DMS79 (cell line): ENCODE measurements at places on chromosomes 16 and 17.

DNA sequence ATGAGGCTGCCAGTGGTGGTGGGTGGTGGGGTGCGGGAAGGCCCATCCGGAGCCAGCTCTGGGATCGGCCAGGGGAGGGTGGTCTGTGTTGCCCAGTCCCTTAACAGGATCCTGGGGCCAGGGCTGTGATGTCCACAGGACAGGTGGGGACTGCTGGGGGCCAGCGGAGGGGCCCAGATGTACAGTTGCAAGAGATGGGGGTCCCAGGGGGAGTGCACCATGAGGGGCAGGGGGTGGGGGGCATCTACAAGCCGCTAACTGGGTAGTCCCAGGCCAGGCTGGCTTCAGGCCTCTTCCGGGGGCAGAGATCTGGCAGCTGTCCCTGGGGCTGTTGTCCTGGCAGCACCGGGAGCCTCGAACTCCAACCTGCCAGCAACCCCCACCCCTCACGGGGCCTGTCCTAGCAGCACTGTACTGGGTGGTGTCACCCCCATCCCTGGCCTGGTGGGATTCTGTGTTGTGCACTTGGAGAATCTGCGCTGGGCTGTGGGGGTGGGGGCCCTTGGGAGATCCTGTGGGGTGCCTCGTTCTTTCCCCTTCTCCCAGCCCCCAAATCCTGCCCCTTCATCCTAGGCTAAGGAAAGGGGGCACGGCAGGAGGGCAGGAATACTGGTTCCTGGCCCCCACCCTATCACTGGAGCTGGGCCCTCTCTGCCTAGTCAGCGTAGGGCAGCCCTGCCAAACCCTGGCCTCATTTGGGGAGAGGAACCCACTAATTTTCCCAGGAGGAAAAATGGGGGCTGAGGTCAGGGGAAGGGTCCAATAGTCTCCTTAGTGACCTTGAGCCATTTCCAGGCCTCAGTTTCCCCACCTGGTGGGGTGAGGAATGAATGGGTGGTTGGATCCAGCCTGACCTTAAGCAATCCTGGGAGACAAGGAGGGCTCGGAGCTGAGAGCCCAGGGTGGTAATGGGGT, 1.4 kb downstream of the MTSS2 start:
- no peak for DNase-seq

- DNase-seq = no peak
Measured at GRCh38 chr16:88351491-88352101, 31.2 kb upstream of the ZNF469 start.

- no peak for DNase-seq
Measured at GRCh38 chr17:80294210-80294609, 33.6 kb downstream of the RNF213 start.

DNA sequence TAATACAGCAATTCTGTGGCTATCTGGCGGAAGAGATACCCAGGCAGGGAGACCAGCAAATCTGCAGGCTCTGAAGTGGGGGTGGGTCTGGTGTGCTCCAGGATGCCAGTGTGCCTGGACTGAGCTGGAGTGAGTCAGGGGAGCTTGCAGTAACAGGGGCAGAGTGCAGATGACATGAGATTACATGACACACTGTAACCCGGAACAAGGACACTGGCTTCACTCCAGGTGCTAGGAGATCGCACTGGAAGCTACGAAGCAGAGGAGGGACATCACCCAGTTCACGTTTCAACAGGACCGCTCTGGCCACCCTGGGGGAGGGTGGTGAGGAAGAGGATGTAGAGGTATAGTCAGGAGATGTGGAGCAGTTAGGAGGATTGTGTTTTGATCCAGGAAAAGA, 475.6 kb downstream of the CDH13 start:
- no peak for DNase-seq

DNA sequence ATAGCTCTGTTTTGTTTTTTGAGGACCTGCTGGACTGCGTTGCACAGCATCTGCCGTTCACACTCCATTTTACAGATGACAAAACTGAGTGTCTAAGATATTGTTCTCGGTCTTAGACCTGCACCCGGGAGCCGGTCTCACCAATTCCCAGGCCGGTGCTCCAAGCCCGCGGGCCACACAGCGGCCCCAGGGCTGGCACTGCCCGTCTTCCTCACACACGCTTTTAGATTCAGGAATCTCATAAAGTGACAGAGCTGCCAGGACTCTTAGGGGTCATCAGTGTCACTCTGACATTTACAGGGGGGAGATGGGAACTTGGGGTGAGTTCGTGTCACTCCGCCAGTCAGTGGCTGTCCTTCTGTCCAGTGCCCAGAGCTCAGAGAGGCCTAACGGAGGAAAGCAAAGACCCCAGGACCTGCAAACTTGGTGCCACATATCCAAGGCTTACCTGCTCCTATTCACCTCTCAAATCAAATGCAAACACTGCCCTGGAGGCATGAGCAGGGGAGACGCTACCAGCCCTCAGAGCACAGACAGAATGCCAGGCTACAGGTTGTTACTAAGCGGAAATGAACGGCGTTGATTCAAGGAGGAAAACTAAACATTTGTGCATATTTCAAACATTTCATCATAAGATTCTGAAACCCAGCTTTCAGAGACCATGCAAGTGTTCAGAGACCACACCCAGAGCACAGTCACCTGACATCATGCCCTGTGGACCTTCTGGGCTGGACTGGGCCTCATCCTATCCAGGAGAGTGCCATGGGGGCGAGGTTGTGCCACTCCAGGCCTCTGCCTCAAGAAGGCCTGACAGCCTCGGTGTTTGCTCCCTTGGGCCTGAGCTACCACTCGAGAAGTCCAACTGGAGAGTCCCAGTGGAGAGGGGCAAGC, 29.5 kb downstream of the TNFRSF13B start:
- no peak for DNase-seq

- DNase-seq = peak; percentile 64
Measured at GRCh38 chr16:84663433-84664101, 15.3 kb downstream of the KLHL36 start.

- DNase-seq = no peak
Measured at GRCh38 chr16:1127971-1128715, 24.8 kb upstream of the CACNA1H start.

DNA sequence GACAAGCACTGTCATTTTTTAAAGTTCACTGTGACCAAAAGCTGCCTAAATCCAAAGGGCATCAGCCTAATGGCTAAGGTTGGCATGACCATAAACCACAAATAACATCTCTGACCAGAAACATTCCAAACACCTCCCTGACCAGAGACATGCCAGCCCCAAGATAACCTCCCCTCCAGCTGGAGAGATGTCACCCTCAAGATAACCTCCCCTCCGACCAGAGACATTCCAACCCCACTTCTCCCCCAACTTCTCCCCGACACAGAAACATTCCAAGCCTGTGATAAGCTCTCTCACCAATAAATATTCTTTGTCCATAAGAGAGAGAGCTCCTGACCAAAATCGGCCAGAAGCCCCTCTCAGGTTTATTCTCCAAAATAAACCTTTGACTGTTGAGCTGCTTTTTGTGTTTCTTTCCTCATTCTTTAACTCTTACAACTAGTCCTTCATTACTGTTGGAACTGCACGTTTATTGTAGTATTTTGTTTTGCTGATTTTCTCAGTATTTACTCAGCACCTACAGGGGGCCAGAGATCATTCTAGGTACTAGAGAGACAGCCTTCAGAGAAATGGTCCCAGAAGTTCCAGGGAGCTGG, 325.6 kb downstream of the SLC39A11 start:
- DNase-seq = no peak

DNA sequence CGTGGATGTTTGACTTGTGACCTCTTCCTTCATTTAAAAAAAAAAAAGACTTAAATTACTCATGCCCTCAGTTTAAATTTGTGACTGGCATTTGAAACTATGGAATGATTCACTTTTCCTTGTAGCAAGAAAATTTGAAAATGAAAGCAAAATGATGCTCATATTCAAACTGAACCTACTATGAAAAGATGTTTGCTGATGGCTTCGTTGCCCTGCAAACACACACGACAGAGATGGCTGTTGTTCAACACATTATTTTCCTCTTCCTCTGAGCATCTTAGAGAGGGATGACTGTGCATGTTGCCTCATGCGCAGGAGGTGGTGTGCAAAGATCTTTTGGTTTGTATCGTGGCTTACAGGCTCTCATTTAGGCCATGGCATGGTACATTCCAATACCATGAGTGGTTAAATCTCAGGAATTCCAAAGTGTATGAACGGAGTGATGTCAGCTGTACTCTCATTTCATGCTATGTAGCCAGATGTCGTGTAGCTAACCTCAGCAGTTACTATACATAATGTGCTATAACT, 164.5 kb downstream of the PRKCA start:
- DNase-seq = no peak

DNA sequence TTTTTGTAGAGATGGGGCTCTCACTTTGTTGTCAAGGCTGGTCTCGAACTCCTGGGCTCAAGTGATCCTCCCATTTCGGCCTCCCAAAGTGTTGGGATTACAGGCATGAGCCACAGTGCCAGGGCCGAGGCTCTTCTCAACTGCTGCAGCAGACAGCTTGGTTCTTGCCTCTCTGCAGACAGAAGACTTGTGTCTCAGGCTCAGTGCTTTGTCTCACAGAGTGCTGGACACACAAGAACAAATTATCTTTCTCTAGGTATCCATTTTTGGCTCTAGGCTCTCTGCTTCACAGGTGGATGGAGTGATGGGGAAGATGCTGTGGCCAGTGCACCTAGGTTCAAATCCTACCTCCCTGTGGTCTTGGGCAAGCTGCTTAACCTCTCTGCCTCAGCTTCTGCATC, 80.8 kb upstream of the RNU2-1 start:
- DNase-seq = no peak

- no peak for DNase-seq
Measured at GRCh38 chr17:29151567-29151966, 28.6 kb downstream of the MYO18A start.

GRCh38 chr16:17395849-17396480, 74.8 kb downstream of the XYLT1 start:
- no peak for DNase-seq

DNA sequence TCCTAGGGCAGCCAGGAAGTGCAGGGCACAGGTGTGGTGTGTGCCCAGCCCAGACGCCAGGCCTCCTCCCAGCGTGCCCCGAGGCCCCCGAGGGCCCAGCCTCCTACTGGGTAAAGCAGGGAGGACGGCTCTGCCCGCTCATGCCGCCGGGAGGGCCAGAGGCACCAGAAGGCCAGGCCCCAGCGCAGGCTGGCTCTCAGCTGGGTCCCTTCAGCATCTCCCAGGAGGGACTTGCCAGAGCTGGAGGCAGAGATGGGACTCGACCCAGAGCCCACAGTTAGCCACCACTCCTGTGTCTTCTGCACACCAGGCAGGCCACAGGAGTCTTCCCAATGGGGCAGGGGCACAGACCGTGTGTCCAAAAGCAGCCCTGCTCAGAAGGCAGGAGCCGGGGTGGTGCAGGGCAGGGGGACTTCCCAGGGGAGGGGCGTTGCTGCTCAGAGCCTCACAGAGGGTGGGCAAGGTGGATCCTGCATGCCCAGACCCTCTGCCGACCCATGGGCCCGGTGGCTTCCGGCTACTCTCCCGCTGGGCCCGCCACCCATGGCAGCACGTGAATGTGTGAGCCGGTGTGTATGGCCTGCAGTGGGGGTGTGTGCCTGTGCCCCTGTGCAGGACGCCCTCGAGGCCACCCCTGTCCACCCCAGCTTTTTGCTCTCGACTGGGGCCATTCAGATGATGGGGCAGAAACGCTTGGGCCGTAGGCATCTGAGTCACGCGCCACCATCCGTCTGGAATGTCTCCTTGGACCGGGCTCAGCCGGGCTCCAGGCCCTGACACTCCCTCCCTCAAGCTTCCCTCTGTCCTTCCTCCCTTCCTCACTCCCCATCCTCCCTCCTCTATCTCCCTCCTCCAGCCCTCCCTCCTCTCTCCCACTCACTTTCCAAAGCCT, 5.7 kb upstream of the ZNF469 start:
- DNase-seq = no peak

GRCh38 chr16:373848-374615, 3.7 kb upstream of the MRPL28 start:
- DNase-seq = no peak

DNA sequence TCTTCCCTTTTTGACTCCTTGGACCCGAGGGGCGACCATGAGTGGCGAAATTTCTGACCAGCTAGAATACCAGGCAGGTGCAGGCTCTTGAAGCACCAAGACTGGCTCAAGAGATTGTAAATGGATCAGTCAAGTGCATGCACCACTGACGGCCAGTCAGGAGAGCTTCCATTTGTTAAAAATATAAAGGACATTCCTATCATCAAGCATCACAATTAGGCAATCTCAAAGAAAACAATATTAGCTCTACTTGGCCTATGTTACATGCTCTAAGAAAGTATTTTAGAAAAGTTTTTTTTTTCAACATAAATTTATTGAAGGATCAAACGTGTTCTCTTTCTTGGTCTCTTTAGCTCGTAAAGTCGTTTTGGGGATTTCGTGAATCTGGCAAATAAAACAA, 1.5 kb upstream of the PRKCA start:
- DNase-seq = no peak

GRCh38 chr17:19544366-19544765, 10.7 kb downstream of the SLC47A1 start:
- no peak for DNase-seq

DNA sequence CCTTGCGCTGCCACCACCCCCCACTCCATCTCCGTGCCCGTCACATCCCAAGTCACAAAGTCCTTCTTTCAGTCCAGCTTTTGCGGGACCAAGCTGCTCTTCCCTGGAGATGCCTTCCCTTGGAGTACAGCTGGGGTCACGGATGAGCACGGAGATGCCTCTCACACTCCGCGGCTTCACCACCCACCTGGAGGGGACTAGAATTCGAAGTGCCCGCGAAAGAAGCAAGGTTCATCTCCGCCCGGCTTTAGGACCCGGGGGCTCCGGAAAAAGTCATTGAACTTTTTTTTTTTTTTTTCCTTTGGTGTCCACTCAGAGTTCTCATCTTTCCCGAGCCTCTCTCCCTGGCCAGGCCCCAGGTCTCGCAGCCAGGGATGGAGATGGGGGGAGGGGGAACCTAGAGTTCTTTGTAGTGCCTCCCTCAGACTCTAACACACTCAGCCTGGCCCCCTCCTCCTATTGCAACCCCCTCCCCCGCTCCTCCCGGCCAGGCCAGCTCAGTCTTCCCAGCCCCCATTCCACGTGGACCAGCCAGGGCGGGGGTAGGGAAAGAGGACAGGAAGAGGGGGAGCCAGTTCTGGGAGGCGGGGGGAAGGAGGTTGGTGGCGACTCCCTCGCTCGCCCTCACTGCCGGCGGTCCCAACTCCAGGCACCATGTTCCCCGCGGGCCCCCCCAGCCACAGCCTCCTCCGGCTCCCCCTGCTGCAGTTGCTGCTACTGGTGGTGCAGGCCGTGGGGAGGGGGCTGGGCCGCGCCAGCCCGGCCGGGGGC, at the start of gene FKBP10:
FKBP10 (plus strand) TSS at position 624 of the 771 bp plus-strand sequence; CDS start at position 655, 31 bp downstream.
- DNase-seq = peak; percentile 77
